Stimulated activated CD4-positive, alpha-beta T cell treated with anti-CD3 and anti-CD28 coated beads, Interleukin-12 subunit alpha, Interleukin-12 subunit beta, amount 100 ng/mL, for 24 hours (primary cell): ENCODE measurements at places on chromosomes 5 and 9.

GRCh38 chr5:56565644-56566043, 249.7 kb upstream of the MAP3K1 start:
- no peak for DNase-seq

DNA sequence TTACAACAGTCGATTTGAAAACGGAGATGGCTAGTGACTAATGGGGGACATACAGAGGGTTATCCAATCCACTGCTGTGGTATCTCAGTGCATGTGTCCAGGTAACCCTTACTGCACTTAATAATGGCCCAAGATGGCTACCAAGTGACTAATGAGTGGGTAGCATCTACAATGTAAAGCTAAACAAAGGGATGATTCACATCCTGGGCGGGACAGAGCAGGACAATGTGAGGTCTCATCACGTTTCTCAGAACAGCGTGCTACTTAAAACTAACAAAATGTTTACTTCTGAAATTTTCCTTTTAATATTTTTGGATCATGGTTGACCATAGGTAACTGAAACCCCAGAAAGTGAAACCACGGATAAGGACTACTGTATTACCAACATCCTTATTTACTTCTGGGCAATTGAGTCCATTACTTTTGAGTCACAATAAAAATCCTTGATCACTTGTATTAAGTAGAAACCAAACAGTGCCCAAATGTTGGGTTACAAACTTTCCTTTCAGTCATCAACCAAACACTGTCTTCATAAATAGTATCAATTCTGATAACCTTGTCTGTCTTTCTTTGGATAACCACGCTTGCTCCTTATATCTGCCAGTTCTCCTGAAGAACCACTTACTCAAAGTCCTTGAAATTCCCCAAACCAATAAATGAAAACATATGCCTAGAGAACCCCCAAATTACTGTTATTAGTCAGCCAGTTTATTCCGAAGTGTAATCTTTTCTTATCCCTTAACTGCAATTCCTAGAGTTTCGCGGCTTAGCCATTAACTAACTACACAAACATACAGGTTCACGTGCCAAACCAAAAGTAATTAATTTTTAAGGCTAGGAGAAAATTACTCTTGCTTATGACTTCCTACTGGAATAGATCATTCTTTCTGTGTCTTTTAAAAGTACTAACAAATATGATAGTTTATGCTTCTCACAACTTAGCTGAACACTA, 59.7 kb downstream of the ELL2 start:
- DNase-seq, result no peak

DNA sequence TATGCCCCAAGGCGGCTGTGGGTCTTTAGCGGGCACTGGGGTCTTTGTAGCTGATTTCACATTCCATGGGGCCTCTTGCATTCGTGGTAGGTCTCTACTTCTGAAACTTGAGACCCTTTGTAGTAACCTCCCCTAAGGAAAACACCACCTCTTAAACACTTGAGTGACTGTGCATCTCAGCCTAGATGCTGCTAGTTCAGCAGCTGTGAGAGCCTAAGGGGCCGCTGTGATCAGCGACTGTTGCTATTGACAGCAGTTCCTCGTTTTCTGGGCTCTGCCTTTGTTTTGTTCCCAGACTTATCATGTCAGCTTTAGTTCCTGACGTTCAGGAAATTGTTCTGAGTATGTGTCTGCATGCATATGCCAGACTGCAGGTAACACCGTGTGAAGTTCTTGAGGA, 171.2 kb downstream of the HSPA4 start:
- no peak for DNase-seq

GRCh38 chr9:2727966-2728613, 10.8 kb downstream of the KCNV2 start:
- no peak for DNase-seq

- no peak for DNase-seq
Measured at GRCh38 chr9:15176836-15177235, 130.2 kb downstream of the TTC39B start.

GRCh38 chr9:76883341-76883855, 22.5 kb downstream of the PRUNE2 start:
- no peak for DNase-seq

DNA sequence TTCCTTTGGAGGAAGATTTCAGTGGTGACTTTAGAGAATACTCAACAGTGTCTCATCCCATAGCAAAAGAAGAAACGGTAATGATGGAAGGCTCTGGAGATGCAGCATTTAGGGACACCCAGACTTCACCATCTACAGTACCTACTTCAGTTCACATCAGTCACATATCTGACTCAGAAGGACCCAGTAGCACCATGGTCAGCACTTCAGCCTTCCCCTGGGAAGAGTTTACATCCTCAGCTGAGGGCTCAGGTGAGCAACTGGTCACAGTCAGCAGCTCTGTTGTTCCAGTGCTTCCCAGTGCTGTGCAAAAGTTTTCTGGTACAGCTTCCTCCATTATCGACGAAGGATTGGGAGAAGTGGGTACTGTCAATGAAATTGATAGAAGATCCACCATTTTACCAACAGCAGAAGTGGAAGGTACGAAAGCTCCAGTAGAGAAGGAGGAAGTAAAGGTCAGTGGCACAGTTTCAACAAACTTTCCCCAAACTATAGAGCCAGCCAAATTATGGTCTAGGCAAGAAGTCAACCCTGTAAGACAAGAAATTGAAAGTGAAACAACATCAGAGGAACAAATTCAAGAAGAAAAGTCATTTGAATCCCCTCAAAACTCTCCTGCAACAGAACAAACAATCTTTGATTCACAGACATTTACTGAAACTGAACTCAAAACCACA, 67.4 kb downstream of the VCAN start:
- DNase-seq, result no peak

GRCh38 chr5:158436271-158437065, 577.5 kb upstream of the CLINT1 start:
- no peak for DNase-seq

GRCh38 chr5:98865690-98866089, 63.1 kb downstream of the CHD1 start:
- DNase-seq, result no peak

- DNase-seq, result no peak
Measured at GRCh38 chr5:96893342-96893741, 17.0 kb downstream of the ERAP2 start.

DNA sequence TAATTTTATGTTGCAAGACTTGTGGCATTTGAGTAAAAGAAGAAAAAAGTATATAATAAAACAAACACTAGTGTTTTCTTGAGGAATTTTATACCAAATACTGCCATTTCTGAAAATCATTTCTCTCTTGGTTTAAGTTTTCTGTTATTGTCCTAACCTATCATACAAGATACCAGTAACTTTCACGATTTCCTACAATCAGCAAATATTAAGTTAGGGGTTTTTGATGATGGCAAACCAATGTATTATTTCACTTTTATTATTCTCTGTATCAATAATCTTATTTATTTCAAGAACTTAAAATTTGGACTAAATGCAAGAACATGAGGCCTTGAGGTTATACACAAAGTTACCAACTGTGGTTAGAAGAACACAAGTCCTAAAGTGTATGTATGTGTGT, 109.0 kb upstream of the VCAN start:
- DNase-seq, result no peak

DNA sequence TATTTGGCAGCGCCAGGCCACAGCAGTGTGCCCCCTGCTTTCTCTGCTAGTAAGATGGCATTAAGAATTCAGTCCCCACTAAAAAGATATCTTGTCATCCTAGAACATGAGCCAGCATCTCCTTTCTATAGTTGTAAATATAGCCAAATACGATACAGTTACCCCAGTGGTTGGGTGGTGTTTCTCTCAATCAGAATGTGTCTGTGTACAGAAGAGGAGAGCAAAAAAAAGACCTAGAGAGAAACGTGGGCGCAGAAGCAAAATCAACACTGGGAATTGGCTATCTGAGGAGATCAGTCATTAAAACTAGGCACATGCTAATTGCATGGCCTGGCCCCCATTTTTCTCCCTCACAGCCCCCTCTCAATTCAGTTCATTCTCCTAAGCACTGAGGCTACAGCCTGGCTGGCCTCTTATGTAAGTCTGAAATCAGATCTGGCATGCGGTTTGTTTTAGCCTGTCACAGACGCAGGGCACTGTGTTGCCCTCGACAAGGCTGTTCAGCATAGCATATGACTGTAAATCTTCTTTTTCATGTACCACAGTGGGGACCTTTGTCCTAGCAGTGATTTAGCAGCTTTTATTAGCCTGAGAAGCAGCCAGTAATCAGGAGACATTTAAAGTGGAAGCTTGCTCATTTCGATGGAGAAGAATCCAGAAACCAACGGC, 57.8 kb downstream of the RORB start:
- DNase-seq, result no peak

GRCh38 chr9:135403733-135404450, 75.7 kb upstream of the PPP1R26 start:
- DNase-seq, result no peak

GRCh38 chr5:179553875-179554274, 3.5 kb downstream of the RUFY1 start:
- no peak for DNase-seq

GRCh38 chr5:153794327-153794726, 244.4 kb downstream of the FAM114A2 start:
- DNase-seq, result no peak

DNA sequence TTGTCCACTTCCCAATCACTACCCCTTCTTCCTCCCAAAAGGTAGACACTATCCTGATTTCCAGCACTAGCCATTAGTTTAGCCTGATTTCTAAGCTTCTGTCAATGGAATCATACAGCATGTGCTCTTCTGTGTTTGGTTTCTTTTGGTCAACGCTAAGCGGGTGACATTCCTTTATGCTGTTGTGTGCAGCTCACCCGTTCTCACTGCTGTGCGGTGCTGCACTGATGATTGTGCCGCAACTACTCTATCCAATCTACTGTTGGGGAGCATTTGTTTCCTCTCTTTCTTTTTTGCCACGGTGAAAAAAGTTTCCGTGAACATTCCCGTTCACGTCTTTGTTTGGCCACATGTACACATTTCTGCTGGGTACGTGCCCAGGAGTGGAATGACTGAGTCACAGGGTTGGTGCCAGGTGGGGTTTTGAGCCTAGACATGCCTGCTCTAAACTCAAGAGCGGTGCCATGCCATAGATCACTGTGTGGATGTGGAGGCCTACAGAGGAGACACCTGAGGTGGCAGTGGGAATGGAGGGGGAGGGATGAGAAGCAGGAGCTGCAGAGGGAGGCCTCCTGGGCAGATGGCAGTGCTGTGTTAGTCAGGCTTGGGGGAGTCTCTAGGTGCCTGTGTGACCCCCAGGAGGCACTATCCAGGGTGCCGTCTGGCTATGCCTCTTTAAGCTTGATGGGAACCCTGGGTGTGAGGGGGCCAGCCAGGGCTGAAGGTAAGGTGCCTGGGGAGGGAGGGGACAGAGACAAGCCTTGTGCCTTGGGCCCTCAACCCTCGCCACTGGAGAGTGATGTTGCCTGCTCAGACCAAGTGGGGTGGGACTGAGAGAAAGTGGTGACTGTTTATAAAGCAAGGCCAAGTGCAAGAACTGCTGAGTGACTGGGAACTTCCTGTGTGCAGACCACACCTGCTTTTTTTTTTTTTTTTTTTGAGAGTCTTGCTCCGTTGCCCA, 11.4 kb upstream of the ANKRD33B start:
- DNase-seq, result no peak

DNA sequence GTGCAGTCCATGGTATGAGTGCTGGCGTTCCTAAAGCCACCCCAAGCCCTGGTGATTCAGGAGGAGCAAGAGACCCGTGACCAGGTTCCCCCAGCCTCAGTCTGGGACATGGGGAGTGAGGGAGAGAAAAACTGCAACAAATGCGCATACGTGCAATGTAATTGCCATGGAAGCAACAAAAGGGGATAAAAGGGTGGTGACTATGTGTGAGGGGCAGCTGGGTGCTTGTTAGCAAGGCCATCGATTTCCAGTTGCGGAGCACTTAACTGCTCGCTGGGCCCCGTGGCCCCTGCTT, 709 bp upstream of the SH3PXD2B start:
- DNase-seq, result no peak
